GM13976 (cell line): ENCODE measurements at places on chromosomes 11 and 22.

DNA sequence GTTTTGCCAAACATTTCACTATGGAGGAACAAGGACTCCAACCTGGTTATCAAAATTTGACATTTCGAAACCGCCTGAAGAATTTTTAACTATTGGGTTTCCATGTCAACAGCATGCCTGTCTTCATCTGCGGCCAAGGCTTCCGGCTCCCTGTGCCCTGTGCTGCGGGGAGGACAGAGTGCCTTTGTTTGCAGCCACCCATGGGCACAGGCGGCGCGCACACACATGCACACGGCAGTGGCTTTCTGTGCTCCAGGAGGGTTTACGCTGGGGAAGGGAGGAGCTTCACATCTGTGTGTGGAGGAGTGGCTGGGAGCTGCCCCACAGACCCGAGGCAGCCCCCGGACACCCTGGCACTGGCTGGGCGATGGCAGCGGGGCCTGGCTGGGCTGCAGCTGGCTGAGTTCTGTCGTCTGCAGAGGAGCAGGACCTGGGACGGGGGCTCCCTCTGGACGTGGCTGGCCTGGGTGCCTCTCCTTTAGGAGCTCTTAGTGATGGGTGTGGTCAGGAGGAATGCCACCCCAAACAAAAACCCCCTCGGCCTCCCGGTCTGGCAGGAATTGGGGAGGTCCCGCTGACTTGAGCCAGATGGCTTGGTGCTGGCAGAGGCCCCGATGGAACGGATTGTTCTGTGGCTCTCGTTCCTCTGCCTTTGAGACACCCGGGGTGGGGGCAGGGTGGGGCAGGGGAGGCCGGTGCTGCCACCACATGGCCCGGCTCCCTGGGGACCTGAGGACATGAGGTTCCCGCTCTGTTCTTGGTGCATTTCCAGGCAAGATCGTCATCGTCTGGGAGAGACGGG, 1290.9 kb downstream of the BRD1 start:
- DNase-seq: no peak

DNA sequence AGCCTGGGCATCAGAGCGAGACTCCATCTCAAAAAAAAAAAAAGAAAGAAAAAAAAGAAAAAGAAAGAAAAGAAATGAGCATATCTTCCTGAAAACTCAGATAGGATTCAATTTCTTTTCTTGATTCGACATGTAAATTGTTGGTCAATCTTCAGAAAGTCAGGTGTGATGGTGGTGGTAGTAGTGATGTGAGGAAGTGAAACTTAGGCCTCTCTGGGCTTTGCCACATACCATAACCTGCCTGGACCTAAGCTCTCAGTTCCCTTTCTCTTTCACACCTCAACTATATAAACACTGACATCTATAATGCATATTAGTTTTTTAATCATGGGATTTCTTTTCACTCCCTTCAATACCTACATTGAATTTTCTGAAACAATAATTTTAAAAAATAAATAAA, 98.0 kb upstream of the TBCEL start:
- peak; percentile 85 for DNase-seq

GRCh38 chr11:10444725-10445315, 10.2 kb upstream of the AMPD3 start:
- no peak for DNase-seq

DNA sequence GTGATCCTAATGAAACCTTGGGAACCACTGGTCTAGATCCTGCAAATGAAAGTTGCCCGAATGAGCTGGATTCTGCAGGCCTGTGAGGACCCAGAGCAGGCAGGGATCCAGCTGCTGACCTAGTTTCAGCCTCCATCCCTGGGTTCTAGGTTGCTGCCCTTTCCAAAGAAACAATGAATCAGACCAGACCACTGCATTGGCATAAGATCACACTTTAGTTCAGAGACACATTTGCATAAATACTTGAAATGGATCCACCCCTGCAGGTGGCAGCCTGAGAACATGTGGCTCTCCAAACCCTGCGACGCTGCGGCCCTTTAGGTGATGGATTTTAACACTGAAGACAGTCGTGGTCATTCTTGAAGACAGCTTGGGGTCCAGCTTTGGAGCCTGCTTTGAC, 23.7 kb downstream of the ADAMTS8 start:
- no peak for DNase-seq

DNA sequence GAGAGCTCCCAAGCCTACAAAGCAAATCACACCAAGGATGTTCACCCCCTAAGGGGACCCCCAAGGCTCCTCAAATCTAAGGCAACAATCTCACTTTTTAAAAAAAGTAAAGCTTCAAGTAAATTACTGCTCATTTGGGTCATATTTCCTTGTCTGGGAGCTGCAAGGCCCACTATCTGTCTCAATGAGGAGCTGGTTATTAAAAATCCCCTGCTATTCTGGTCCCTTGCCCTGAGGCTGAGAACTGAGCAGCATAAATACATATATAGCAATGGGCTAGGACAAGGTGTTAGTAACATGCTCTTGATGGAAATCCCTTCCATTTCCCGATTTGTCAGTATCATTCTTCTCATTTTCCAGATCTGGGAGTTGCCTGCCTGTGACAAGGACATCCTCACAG, 119.2 kb downstream of the ETS1 start:
- no peak for DNase-seq

DNA sequence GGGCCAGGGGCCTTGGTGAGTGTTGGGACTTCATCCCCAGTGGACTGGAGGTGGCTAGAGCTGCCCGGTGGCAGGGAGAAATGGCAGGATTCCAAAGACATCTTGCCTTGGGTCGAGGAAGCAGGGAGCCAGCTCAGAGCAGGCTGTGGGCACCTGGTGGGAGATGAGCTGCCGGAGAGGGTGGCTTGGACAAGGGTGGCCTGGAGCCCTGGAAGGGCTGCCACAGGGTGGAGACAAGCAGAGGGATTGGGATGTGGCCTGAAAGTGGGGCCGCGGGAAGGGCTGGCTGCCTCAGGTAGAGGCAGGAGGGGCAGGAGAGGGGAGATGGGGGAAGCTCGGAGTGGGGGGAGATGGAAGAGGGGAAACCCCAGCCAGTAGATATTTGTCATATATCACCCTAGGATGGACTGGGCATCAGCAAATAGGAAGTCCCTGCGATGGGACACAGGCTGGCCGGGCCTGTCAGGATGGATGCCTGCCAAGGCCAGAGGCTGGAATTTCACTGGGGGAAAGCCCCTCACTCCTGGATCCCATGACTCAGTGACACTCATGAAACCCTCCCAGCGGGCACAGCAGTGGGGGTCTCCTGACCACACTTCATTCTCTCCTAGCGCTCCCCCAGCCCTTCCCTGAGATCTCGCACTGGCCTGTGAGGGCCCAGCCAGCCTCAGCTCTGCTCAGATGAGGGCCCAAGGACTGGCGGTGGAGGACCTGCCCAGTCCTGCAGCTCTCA, 72.0 kb upstream of the SHISAL1 start:
- no peak for DNase-seq

DNA sequence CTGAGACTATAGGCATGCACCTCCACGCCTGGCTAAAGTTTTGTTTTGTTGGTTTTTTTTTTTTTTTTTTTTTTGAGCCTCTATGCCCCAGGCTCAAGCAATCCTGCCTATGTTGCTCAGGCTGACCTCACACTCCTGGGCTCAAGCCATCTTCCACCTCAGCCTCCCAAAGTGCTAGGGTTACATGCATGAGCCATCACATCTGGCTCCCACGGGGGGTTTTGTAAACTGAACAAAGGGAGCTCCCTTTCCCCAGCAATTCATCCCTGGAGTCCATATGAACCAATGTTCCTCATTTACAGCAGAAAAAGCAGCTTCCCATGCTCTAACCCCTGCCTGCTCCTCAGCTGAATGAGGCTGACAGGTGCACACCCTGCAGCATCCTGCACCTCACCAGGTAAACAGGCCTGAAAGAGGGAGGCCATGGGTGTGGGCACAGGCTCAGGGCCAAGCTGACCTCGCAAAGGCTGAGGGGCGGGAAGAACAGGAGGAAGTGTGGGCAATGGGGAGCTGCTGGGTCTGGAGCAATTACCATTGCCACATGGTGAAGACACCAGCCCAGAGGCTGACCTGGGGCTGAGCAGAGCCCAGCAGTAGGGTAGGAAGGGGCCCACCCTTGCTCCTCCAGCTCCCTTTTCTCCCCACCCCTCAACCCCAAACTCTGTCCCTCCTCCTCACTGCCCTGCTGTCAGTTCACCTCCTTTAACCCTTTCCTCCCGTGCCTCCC, 58.2 kb downstream of the RBX1 start:
- DNase-seq: no peak

DNA sequence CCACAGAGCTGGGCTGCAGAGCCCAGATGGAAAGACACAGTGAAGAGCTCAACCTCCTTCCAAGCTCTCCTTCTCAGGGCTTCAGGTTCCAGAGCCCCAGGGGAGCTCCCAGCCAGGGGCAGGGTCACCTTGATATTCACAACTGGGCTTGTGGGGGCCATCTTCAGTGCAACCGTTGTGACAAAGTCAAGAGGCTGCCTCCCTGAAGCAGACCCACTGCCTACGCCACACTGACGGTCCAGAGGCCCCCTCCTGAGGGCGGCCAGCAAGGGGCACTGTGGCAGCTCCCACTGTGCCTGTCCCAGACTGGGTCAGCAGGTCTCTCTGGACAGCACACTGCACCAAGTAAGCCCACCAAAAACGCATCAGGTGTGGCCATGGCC, 84.1 kb downstream of the DGCR2 start:
- peak; percentile 24 for DNase-seq

DNA sequence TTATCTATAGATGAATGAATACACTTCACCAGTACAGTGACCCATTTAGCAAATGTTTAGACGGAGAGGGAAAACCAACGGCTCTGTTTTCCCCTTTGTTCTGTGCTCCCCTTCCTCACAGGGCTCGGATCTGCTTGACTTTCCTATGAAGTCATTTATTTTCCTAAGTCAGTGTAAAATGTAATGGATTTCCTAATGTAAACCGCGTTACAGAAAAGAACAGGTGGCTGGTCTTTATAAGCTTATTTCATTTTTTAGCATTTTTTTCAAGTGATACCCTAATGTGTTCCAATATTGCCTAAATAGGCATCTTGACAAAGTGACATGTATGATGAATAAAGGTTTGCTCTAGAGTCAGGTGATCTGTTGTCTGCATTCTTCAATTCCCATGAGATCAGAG, 207.5 kb downstream of the PGR start:
- no peak for DNase-seq

DNA sequence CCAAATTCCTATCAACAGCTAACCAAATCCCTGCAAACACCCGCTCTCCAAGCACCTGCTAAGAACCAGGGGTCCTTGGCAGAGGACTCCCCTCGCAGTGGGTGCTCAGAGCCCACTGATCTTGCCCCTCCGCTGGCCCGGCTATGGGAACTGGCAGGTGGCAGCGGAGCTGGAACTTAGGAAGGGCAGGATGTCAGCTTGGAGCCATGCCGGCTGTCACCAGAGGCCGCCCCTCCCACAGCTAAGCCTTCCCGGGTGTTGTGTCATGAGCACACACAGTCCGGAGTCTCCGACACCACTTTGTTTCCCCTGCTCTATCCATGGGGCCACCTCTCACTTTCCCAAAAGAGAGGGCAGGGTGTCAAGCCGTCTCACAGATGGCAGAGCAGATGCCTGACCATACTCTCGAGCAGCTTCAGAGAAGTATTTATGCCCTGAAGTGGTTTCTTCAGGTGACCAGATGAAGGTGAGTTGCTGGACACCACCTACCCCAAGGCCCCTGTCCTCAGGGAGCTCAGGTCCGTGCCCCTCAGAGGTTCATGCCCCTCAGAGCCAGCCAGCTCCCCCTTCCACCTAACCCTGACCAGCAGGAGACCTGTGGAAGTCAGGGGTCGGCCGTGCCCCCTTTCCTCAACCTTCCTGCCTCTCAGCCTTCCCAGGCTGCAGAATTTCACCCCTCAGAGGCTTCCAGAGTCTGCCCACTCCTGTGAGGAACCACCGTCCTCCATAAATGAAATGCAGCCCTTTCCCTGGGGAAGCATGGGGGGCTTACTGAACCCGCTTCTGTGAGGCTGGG, 545.7 kb upstream of the B3GAT1 start:
- DNase-seq: no peak

DNA sequence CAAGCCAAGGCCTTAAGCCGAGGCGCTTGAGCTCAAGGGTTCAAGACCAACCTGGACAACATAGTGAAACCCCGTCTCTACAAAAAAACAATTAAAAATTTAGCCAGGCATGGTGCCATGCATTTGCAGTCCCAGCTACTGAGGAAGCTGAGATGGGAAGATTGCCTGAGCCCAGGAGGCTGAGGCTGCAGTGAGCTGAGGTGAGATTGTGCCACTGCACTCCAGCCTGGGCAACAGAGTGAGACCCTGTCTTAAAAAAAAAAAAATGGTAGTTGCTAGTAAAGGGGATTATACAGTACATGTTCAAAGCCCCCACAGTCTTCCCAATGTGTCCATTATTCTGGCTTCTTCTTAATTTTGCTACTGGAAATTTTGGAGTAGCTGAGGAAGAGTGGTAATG, 18.2 kb downstream of the CABIN1 start:
- DNase-seq: no peak

DNA sequence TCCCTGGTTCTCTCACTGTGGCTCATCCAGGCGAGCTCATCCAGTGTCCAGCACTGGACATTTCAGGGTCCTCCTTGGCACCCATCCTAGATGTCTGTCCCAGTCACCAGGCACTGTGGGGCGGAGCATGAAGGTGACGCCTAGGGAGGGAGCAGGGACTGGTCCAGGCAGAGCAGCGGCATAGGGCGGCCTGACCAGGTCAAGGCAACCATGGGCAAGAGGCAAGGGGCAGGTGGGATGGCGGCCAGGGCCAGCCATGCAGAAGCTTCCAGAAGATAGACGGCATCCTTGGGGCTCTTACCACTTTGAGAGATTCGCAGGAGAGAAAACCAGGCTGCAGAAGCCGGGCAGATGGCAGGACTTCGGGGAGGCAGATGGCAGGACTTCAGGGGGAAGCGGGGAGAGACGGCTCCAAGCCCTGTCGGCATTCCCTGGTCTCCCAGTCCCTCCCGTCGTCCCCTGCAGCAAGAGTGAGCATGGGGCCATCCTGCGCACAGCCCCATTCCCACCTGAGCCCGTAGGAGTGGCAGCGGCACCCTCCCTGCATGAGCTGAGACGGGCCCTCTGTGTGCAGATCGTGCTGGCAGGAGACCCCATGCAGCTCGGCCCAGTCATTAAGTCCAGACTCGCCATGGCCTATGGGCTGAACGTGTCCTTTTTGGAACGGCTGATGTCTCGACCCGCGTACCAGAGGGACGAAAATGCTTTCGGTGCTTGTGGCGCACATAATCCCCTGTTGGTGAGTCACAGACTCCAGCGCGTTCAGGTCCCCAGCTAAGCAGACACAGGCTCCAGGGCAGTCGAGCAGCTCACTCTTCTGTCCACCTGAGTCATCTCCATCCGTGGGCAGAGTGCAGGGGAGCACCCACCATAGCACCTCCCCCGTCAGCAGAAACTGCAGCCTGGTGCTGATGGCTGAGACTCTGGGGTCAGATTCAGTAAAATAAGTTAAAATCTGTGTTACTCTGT, 20.1 kb upstream of the PANX2 start:
- DNase-seq: no peak
